ENCODE measurements at places on chromosomes 6 and 20.

- no peak for DNase-seq
These were observed 655 bp upstream of the NDUFAF4 start for GRCh38 chr6:96898241-96898851.

- DNase-seq, result no peak
These were observed 33.5 kb downstream of the DYNLT1 start for GRCh38 chr6:158611039-158611438.

DNA sequence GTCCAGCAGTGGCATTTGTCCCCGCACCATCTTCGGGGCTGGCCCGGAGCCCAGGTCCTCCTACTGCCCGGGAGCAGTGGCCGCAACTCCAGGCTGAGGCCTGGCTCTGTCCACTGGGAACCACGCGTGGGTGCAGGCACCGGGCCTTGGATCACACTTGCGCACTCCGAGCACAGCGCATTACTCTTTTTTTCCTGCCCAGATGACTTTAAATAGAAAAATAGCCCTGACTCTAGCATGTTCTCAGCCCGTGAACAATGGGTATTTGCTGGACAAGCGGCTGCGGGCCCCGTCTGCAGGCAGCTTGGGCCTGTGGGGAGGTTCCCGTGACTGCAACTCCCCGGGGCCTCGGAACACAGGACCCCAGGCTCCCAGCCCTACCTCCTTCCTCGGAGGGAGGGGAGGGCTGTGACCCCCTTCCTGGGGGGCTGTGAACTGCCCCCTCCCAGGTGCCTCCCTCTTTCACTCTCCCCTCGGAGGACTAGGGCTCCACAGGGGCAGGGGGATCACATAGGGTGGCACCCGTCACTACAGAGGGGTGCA is 162.2 kb downstream of the TBXT start:
- DNase-seq, result no peak

DNA sequence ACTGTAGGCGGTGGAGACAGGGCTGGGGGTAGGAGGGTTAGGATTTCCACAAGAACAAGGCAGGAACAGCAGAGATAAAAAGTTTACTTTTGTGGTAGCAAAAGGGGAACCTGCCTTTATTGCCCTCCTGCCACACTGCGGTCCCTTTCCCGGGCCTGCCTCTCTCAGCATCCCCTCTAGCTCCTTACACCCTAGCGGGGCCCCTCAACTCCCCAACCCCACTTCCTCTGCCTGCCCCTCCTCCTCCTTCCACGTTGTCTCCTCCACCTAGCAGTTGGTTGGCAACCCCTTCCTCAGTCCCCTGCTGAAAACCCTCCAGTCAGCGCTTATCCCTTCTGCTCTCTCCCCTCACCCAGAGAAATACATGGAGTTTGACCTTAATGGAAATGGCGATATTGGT is 714 bp downstream of the AIF1 start:
- no peak for DNase-seq

GRCh38 chr20:62480318-62480717 is 4.5 kb upstream of the GATA5 start:
- DNase-seq, result no peak

DNA sequence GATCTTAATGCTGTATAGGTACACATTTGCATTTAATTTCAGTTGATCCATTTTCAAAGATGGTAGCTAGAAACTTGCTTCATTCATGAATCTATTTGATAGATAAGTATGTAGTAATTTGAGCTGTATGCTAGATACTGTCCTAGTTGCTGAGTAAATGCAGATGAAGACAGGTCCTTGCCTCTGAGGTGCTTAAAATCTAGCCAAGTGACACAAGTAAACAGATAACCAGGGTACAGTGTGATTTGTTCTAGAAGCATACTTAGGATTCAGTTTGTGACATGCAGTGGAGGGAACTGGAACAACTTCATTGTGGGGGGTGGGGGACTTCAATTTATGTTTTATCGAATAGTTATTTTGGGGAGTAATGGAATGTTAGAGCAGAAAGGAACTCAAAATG is 9.2 kb downstream of the CHMP4B start:
- DNase-seq, result no peak

DNA sequence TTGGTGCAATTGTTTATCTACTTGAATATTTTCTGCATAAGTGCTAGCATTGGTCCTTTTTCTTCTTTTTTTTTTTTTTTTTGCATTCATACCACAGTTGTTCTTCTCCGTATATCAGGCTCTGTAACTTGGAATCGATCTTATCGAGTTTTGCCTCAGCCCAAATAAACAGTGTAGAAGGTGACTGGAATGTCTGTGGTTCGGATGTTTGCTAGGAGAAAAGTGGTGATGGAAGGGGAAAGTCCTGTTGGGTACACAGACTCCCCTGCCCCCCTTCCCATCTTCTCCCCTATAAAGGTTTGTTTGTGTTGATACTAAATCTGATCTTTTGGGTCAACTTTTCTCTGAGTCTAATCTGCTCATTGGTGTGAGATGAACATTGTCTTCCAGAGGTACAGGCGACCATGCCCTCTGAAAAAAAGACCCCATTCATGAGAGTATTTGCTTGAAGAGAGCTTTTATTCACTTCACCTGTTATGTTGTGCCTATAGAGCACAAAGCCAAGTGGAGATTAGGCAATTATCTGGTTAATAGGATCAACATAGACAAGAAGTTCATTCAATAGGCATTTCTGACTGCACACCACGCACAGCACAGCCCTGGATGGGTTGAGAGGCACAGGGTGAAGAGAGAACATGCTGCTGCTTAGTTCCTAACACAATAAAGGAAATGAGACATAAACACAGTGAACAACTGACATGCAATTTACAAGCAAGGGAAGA is 620.0 kb downstream of the PKHD1 start:
- no peak for DNase-seq

GRCh38 chr6:34810017-34810882 is 18.4 kb downstream of the BLTP3A start:
- DNase-seq, result no peak

- no peak for DNase-seq
These were observed 85.3 kb upstream of the SCP2D1 start for GRCh38 chr20:18728165-18728869.

DNA sequence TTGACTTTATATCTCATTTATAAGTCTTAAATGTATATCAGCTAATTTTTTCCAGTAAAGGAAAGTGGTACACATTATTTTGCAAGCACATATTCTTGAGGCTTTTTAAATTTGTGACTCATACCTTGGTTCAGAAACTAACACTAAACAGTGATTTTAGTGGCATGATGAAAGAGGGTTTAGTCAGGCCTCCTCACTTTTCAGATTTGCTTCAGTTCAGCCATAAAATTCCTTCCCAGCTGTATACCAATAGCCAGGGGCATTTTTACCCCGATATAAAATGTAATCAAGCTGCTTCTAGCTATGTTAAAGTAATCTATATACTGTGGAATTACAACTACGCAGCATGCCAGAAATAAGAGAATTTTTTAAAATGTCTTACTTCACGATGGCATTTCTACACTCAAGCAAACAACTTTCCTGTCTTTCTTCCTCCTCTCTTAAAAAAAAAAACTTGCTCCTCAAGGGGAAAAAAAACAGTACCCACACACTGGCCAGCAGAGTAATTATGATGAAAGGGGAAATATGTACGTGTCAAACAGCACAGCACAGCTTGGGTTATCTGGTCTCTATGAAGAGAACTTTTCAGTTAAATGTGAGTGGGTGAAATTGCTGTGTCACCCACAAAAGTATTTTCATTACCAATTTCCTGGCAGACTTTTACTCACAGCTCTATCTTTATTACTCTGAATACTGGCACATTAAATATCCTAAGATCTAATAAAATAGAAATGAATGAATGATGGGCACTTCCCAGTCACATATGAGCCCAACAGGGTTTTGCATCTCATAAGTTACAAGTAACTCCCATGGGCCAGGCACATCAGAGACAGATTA is 244.8 kb upstream of the TENT5A start:
- no peak for DNase-seq

GRCh38 chr6:99132026-99132635 is 184.4 kb upstream of the FBXL4 start:
- DNase-seq, result no peak

DNA sequence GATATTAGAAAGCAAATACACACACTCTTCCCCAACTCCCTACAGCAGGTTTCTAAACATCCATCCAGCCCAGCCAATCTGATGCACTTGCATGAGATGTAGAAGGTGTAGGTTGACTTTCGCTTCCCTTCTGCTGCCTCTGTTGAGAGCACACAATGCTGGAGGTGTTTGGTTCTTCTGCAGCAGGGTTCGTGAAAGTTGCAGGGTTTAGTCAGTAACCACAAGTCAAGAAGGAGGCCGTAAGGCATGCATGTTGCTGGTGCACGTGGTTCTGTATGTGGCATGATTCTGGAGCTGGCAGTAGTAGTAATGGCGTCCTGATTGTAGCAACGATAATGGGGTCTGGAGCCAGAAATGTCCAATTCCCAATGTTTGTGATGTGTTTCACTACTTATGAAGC is 53.0 kb downstream of the DEK start:
- DNase-seq, result no peak

GRCh38 chr6:168964138-168964835 is 289.4 kb downstream of the THBS2 start:
- DNase-seq, result no peak

- no peak for DNase-seq
These were observed 228.0 kb upstream of the SYNDIG1 start for GRCh38 chr20:24241466-24241865.

DNA sequence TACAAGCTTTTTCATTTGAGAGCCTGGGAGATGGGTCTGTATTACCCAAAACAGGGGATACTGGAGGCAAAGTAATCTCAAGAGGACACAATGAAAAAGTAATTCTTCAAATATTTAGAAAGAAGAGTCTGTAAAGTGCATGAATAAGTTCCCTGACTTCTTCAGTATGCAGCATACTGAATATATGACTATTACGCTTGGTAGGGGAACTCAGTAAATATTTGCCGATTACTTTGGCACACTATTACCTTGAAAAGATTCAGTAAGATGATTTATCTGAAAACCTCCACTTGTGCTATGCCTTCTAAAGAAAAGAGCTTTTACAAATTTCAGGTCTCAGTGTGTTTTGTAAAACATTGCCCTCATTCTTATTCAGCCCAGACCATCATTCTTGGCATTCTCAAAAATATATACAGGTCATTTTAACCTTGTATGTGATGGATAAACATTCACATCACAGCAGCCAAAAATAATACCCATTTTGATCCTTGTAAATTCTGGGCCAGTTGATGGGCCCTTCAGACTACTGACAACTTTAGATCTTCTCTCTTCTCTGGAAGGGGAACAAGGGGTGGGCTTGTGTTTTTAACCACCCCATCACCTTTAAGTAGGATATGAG is 125.9 kb downstream of the EDN1 start:
- no peak for DNase-seq

DNA sequence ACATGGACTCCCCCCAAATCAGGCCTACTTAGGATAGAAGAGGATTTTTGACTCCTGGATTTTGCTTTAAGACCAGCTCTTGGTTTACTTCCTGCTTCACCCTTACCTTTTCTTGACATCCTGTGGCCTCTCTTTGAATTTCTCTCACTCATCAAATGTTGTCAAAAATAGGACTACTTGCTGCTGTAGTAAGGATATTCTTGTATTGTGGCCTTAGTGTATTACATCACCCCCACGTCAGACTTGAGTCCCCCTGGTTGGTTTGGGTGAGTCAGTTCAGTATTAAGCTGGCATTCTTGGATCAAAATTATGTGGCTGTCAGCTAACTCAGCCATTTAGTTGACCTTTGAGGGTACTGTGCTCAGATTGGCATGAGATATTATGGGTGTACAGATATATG is 1.1 kb downstream of the TPX2 start:
- DNase-seq, result no peak

DNA sequence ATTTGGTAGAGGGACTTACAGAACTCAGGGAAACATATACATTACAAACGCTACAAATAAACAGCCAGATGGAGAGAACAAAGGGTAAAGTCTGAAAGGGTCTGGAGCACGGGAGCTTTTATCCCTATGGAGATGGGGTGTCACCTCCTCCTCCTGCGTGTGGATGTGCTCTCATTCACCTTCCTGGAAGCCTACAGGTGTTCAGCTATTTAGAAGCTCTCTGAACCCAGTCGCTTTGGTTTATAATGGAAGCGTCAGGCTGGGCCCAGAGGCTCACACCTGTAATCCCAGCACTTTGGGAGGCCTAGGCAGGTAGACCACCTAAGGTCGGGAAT is 17.7 kb upstream of the ITCH start:
- no peak for DNase-seq

DNA sequence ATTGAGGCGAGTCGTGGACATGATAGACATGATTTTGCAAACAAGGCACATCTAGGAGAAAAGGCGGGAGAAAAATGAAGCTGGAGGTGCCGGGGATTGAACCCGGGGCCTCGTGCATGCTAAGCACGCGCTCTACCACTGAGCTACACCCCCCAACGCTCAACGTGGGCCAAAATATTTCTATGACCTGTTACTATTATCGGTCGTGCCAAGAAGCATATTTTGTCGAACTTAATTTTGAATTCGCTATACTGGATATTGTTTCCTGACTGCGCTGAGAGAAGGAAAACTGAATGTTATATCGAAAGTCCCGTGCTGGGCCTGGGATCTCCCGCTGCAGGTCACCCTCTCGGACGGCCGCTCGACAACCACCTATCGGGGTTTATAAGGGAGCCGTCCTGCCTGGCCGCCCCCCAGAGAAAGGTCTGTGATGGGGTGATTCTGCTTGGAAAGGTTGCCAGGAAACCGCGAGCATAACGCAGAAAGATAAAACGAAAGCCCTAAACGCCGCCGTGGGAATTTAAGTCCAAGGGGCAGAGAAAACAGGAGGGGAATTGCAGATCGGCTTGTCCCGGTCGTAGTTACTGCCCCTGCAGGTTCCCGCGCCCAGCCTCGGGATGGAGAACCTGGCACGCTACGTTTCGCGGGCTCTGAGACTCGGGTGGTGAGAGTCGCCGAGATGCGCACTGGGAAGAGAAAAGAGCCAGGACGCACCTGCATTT is 60.0 kb downstream of the TRIM27 start:
- no peak for DNase-seq

- no peak for DNase-seq
These were observed 450.1 kb downstream of the GJA1 start for GRCh38 chr6:121885399-121886152.

GRCh38 chr20:38723017-38723847 is 1.1 kb upstream of the SLC32A1 start:
- no peak for DNase-seq

GRCh38 chr6:149480502-149481280 is 4.1 kb downstream of the ZC3H12D start:
- DNase-seq, result no peak

DNA sequence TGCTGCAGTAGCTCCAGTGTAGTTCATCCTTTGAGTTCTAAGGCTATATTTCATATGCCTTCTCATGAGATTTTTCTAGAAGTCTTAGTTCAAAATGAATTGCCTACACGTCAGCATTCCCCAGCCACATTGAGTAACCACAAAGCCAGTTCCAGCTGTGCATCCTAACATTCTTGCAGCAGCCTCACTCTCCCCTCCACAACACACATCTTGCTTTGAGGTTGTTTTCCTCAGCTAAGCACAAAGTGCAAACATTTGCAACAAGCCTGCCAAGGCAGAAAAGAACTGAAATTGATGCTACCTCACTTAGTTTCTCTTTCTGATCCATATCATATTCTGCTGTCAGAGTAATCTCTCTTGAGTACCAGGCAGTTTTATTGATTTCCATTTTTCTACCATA is 160.7 kb upstream of the KCNQ5 start:
- no peak for DNase-seq

All from pulmonary artery endothelial cell (primary cell).